ENCODE measurements at places on chromosomes 11 and 22.

DNA sequence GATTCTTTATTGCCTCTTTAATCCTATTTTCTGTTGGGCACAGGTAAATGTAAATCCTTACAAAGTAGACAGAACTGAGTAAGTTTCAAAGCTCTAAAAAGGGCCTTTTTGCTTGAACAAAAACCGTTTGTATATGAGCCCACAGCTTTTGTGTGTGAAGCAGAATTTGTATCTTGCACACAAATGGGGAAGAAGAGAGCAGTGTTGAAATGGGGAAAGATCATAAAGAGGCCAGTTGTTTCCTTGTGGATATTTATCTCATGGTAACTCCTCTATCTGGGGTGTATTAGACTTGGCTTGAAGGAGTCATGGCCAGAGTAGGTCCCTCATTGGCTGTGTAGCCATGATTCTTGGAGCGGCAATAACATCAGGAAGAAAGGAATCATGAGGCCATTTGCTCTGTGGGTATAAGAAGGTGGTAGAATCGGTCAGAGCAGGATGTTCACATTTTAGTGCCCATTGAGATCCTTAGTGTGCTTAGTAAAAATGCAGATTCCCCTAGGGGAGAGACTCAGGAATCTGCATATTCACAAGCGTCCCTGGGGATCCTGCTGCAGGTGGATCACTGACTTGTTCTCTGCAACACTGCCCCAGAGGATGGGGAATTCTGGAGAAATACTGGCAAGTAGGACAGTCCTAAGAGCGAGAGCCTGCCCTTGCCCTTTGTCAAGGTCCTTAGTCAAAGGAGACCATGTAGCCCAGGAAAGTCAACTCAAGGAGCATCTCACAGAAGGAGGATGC is 126.5 kb downstream of the LDLRAD3 start:
- no peak for DNase-seq

GRCh38 chr11:77093987-77094840 is 8.4 kb upstream of the OMP start:
- no peak for DNase-seq

DNA sequence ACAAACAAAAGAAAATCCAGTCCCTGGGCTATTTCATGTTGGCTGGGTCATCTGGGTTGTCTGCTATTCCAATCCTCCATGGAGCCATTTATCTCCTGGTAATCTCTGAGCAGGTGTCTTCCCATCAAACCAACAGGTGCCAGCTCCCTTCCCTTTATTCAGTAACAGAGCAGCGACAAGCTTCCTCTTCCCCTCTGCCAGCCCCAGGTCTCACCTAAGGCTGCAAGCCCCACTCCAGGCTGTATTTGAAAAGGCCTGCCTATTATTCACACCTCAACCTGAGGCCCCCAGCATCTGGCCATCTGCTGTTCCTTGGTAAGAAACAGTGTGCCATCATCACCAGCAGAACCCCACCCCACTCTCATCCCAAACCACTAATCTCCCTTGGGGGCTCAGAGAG is 436.2 kb downstream of the BUD13 start:
- no peak for DNase-seq

DNA sequence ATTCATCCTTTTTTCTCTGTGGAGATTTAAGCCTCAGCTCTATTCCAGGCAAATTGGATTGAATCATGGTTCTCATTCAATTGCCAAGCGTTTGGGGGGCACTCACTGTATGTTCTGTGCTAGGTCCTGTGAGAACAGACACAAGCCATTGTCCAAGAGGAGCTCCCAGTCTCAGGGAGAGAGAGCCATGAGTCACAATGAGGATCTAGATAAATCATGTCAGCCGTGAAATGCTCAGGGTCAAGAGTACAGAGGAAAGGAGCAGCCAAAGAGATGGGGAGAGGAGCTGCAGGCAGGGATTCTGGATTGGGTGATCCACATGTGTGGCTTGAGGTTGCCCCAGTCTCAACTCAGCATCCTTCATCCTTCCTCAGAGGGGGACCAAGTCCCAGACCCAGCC is 93.6 kb downstream of the FEZ1 start:
- DNase-seq, result no peak

- no peak for DNase-seq
Measured at GRCh38 chr11:78085972-78086371, 6.3 kb upstream of the NDUFC2 start.

DNA sequence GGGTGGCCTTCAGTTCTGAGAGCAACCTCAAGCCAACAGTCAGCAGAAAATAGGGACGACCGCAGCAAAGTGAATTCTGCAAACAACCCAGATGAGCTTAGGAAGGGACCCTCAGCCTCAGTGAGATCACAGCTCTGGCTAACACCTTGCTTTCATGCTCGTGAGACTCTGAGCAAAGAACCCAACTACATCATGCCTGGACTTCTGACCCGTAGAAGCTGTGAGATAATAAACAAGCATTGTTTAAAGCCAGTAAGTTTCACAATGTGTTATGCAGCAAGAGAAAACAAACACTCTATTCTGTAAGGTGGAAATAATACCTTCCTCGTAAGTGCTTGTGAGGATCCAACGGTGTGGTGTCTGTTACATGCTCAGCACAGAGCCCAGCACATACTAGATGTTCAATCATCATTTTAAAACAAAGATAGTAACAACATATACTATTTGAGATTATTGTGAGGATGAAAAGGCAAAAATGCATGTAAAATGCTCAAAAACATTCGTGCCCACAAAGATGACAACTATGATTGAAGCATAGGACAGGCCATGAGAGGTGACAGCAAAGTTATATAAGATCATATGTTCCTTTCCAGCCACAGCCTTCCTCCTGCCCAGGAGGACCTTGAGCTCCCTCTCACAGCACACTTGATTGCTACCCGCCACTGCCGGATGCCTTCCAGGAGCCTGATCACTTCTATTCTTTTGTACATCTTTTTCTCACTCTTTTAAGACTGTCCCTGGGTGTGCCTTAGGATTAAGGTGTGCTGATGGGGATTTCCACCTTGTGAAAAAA is 433.3 kb downstream of the BUD13 start:
- DNase-seq, result no peak

- DNase-seq, result no peak
Measured at GRCh38 chr11:65165410-65166317, 4.4 kb upstream of the SPDYC start.

GRCh38 chr22:37508431-37508992 is 10.7 kb downstream of the CARD10 start:
- no peak for DNase-seq

DNA sequence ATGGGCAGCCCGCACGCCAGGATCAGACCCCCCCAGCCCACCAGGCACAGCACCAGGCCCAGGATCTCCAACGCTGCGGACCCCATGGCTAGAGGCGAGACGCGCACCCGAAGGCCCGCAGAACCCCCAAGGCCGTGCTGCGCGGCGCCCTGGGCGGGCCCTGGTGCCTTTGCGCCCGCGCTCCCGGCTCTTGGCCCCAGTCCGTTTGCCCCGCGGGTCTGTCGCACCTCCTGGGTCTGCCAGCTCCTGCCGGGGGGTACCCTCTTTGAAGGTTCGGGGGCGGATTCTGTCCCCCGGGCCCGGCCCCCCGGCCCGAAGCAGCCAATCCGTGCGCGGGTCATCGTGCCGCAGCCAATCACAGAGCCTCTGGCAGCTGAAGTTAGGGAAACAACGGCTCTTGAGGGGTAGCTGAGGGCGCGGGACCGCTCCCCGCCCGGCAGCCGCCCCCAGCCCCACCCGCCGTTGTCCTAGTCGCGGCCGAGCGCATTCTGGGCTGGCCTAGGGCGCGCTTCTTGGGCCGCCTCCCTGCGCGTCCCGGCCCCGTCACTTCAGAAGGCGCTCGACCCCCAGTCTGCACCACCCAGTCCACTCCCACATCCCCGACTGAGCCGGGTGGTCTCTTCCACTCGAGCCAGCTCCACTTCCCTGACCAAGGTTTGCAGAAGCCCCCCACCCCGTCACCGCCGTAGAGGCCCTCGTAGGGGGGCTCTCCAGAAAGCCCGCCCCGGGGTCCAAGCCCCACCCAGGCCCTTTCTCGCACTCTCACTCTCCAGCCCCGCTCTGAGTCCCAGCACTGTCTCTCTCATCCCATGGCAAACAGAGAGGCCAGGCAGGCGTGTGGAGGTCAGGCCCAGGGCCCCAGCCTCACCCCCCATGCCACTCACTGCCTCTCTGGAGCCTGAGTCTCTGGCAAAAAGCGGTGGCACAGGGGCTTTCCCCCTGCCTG is at the start of gene CLDN5:
TSS of gene CLDN5 (minus strand) at position 241 of the 946 bp plus-strand sequence. CDS start at position 86, 155 bp downstream.
- DNase-seq, result no peak

DNA sequence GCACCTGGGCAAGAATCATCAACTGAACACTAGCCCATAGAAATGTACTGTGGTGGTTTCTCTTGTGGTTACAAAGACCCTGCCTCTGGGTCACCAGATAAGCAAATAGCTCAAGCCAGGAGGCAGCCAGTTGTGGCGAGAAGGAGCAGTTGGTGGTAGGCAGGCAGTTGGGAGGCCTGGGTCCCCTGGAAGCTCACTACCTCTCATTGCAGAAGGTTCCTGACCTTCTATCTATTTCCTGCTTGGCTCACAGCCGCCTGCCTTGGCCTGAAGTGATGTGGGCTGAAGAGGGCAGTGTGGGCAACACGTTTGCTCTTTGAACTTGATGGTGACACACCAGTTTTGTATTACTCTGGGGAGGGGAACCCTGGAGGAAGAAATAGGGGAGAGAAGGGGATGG is 34.7 kb downstream of the NECTIN1 start:
- DNase-seq, result no peak

DNA sequence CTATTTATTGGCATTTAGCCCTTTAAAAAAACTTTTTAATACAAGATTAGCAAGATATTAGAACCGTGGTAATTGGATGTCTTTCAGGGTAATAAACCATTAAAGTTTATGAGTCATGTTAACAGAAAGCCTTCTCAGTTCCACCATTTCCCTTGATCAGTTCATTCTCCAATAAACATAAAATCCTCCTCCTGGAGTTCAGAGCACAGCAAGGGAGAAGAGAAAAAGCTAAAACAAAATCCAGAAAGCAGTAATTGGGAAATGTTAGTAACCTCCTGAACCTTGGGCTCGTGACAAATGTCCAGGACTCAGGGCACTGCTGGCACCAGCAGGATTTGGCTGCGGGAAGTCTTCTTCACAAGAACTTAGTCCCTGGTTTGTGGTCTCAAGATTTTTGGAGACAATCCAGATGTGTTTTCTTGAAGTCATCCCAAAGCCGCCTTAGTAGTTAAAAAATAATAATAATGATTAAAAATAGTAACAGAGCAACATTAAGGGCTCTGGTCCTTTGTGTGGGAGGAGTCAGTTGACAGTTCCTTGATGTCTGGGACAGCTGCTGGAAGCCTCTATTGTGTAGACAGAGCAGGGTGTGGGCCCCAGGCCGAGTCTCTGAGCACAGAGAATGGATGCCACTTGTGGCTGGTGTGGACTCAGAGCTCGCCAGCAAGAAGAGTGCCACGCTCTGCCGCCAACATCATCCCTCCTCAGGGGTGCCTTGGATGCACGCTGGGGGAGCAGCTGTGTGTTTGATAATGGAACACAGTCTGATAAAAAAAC is 43.4 kb upstream of the PITPNB start:
- DNase-seq, result no peak

DNA sequence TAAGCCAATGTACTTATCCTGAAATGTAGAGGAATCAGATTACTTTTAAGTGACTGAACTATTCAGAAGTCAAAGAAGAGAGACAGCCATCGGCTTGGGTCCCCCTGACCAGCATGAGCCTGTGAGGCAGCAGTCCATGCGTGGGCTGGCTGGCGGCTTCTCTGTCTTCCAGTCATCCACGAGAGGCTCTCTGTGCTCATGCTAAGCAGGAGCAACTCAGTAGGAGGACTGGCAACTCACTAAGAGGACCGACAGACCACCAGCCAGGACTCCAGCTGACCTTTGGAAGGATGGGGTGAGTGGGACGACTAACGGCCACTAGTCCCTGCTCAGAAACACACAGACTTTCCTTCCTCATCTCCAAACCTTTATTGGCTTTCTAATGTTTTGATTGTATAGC is 43.6 kb downstream of the ARFGAP3 start:
- no peak for DNase-seq

- DNase-seq, result no peak
Measured at GRCh38 chr11:34936945-34937629, 20.7 kb downstream of the PDHX start.

DNA sequence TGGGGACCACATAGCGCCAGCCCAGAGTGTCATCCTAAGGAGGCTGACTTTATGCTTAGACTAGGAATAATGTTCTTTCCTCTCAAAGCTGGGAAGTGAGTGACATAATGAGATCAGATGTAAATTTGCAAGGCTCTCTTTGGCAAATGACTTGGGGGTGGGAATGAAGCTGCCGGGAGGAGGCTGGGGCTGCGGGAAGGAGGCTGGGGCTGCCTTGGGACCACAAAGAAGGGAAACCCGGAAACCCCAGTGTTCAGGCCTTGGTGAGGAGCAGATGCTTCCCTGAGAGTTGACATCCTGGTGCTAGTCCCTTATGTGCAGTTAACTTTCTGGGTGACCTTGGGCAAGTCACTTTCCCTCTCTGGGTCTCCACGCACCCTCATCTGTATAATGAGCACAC is 182.0 kb downstream of the CHST1 start:
- no peak for DNase-seq

- DNase-seq, result no peak
Measured at GRCh38 chr11:13094930-13095687, 86.0 kb downstream of the RASSF10 start.

DNA sequence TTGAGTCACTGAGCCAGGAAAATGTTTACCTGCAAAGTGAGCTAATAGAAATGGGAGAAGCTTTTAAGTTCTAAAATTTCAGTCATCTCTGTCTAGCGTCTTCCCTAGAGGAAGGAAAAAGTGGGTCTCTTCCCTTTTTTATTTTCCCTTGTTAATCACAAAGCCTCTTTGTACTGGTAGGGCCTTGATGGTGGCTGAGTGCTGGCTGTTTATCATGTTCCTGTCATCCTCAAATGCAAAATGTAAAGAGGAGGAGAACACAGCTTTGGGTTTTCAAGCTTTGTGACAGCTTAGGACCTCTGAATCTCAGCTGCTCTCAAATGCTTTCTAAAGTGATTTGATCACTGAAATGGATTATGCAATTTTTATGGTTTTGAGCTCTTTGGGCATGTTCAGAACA is 222.0 kb downstream of the TMEM135 start:
- no peak for DNase-seq

GRCh38 chr11:2459796-2460531 is 15.2 kb downstream of the KCNQ1 start:
- no peak for DNase-seq

- peak; percentile 11 for DNase-seq
Measured at GRCh38 chr11:86245369-86246292, 1.1 kb downstream of the EED start.

DNA sequence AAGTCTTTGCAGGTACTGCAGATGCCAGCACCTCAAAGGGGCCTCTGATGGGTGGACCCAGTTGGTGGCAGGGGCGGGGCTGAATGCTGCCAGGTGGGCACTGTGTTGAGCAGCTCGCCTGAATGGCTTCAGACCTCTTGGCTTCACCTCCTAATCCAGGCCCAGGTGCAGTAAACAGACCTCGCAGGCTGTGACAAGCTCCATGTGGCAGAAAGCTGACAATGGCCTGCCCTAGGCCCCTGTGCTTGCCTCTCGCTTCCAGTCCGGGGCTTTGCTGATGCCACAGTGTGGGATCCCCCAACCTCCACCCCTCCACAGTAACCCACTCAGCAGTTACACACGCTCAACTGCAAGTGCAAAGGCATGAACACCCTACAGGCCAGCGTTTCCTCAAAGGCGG is 9.4 kb downstream of the IGLL1 start:
- no peak for DNase-seq
